CD4-positive, alpha-beta T cell treated with Interleukin-15 for 4 hours (primary cell): ENCODE measurements at places on chromosomes 6 and 20.

DNA sequence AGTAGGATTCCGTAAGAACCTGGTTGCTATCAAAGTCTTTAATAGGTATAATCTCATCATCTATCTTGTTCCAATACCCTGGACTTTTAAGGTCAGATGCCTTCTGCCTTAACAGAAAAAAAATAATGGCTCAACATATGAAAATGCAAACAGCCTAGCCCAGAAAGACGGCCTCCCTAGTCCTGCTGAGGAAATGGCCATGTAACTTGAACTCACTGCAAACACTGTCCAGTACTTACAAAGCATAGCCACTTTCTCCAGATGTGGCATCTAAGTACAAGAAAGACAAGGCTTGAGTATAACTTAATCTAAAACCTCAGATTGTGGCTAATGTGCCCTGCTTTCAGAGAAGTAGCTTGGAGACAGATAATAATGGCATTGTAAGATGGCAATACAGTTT is 26.5 kb downstream of the FASTKD5 start:
- no peak for DNase-seq

- DNase-seq = no peak
These were observed 116.6 kb downstream of the ADAT2 start for GRCh38 chr6:143333749-143334520.

DNA sequence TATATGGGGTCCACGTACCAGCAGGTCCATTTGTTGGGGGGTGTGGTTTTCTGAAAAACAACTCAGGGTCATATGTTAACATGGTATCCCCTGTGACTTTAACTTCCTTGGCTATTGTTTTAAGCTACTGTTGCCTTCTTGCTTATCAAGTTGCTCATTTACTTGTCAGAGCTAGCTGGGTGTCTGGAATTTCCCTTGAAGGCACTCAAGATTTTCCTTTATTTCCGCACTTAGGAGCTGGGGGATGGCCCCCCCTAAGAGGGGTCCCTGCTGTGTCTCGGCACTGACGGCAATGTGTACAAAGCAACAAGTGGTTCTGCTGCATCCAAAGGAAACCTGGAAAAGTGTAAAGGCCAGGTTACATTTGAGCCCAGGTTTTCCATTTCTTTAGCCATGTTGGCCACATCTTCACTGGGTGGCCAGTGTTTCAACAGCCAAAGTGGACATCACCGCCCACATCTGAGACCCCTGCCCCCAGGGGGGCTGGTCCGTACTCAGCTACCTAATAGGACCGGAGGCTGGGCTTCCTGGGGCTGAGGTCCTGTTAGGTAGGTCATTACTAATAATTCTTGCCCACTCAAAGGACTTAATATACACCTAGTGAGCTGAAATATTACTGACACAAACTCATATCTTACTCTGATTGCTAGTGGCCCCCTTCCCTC is 24.8 kb upstream of the SYNDIG1 start:
- no peak for DNase-seq

- DNase-seq = no peak
These were observed 540.1 kb upstream of the CHD6 start for GRCh38 chr20:42158272-42158671.

DNA sequence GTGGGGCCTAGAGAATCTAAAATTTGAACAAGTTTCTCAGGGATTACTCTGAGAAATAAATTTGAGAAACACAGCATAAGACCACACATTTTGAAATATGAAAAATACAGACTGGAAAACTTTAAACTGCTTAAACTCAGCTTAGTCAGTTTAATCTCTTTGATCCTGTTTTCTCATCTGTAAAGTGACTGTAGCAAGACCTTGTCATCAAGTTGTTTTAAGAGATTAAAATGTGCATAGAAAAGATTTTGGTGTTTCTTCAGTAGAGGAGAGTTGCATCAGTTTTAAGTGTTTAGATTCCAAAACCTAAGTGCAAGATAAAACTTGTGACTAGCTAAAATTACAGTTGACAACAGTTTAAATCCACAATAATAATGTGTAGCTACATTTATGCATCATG is 8.1 kb upstream of the BCKDHB start:
- DNase-seq = no peak

- no peak for DNase-seq
These were observed 5.3 kb downstream of the SS18L1 start for GRCh38 chr20:62148908-62149314.

- no peak for DNase-seq
These were observed 21.0 kb downstream of the PMEPA1 start for GRCh38 chr20:57688864-57689263.

GRCh38 chr20:31894980-31895675 is 24.7 kb downstream of the TTLL9 start:
- peak; percentile 20 for DNase-seq

DNA sequence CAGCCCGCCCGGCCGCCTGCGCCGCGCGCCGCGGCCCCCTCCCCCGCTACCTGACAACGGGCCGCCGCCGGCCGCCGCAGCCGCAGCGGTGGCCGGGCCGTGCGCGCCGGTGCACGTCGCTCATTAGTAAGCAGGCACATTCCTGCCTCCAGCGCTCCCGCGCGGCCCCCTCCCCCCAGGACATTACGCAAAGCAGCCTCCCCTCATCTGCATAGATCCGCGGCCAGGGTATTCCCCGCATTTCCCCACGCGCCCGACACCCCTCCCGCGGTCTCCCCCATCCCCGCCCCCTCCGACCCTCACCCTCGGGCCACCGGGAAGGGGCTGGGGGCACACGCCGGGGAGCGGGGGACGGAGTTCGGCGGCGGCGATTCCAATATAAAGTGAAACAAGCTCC is at the start of gene HIVEP2:
HIVEP2 (minus strand) TSS at position 128 of the 397 bp plus-strand sequence. CDS start 170,438 bp downstream, outside the sequence.
- peak; percentile 78 for DNase-seq

GRCh38 chr6:71287926-71288227 is 734 bp upstream of the OGFRL1 start:
- no peak for DNase-seq

GRCh38 chr20:36950414-36951197 is 902 bp downstream of the SAMHD1 start:
- DNase-seq = peak; percentile 49

DNA sequence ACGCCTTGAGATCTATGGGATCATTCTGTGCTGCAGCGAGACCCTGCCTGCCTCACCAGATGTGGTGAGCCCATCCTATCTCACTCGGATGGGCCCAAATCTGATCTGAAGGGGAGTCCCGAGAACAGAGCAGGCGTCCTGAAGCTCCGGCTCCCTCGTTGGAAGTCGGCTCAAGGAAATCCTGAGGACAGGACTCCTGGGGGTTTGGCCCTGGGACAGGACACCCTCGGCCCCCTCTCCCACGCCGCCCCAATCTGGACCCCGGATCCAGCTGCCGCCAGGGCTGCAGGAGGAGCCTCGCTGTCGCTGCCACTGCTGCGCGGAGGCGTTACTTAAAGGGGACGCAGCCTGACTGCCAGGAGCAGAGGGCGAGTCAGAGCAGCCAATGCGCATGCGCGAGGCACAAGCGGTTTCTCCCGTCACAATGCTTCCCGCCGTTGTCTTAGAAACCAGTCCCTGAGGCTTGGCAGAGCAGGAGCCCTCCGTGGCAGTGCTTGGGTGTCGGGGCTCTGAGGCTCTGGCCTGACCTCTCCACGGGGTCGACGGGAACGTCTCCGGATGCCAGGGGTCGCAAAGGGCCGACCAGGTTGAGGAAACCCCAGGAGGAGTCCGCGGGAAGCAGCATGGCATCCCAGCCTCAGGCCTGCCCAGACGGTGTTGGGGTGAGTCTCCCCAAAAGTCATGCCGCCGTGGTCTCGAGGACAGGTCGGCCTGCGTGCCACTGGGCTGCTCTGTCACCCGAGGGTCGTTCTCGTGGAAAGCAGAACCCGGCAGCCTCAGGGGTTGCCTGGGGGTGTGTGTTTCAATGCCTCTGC is 1567.8 kb upstream of the DEFB115 start:
- DNase-seq = no peak

- no peak for DNase-seq
These were observed 47.8 kb downstream of the CARMIL1 start for GRCh38 chr6:25326960-25327359.

- no peak for DNase-seq
These were observed 477.2 kb downstream of the EYS start for GRCh38 chr6:65229825-65230224.

DNA sequence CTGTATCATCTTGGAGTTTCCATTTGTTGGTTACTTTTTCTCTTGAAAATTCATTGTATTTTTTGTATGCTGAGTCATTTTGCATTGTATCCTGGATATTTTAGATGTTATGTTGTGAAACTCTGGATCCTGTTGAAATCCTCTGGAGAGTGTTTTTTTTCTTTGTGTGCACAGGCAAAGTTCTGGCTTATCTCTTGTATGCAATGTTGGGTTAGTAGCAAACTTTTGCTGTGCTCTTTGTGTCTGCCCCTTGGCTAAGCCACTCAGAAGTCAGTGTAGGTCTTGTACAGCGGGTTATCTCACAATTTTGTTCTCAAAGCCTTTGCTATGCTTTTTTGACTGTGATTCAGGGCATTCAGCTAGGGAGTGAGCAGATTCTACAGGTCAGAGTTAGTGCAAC is 29.1 kb upstream of the LMBRD1 start:
- no peak for DNase-seq

DNA sequence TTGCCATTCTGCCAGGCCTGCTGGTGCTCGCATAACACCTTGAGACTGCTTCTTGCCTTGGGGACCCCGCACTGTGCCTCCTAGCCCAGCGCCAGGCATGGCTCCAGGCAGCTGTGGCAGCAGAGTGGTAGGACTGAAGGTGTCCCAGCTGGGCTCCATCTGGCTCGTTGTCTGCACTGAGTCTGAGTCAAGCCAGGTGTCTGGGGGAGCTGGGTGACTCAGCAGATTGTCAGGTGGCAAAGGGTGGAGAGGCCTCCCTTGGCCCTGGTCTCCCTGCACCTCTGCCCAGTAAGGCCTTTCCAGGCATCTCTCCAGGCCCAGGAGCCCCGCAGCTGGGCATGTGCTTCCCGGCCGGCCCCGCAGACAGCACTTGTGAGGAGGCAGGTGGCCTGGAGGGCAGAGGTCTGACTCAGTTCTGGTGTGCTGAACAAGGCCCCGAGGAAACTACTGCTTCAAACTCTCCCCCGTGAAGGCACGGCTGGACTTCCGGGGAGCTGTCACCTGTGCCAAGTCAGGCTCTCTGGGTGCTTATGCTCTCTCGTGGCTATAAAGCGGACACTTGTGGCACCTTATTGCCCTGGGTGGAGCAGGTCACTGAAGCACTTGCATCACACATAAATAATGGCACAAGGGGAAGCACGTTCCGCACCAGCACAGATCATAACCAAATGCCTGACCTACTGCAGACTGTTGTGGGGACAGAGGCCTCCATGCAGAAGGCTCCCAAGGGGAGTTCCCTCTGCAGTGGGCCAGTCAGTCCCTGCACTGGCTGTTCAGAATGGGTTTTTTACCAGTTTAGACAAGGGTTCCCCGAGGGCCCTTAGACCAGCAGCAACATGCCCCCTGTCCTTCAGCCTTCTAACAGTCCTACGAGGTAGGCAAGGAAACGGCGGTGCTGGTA is 27.5 kb downstream of the FOXC1 start:
- no peak for DNase-seq

- DNase-seq = no peak
These were observed 7.7 kb downstream of the SPATA2 start for GRCh38 chr20:49907405-49908257.

GRCh38 chr20:50548396-50548795 is 38.2 kb downstream of the PTPN1 start:
- no peak for DNase-seq

DNA sequence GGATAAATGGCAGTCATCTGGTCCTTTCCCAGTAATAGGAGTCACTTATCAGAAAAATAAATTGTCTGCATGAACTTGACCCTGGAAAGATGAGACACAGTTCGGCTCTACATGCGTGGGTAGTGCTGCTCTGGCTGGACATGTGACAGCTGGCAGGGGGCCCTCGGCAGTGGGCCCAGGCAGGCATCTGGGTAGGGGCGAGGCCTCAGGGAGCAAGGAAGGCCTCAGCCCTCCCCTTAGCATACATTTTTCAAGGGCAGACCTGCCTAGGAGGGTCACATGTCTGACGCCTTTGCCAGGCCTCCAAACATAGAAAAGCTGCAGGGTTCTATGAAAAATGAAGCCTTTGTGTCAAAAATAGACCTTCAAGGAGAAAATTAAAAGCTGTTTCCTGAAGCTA is 12.8 kb upstream of the ILRUN start:
- no peak for DNase-seq

DNA sequence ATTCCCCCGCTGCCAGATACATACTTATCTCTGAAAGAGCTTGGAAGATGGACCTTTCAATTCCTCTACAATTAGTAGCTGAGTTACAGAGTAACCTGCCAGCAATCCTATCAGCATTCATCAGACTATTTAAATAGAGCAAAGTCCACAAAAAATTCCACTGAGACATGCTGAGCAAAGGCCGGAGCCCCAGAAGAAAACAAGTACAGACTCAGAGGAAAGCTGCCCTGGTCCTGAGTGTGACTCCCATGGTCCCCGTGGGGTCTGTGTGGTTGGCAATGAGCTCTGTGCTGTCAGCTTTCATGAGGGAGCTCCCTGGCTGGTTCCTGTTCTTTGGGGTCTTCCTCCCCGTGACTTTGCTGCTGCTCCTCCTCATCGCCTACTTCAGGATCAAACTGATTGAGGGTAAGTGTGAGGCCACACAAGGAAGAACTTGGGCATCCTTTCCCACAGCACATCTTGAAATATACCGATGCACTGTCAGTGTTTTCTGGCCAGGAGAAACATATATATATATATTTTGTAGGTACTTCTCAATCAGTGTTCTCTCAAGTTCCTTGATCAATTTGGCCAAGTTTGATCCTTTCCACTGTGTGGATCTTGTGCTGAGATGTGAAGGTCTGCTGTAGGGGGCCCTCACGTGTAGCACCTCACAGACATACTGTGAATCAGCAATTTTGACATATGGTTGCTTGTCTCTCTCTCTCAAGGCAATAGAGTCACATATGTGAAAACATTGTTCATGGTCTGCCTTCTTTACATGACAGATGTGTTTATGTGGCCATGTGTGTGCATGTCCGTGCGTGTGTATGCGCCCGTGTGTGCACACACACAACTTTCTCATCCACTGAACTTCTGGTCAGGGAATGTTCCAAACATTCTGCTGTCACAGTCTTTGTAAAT is at the start of gene SMLR1:
SMLR1 (plus strand) TSS at position 160 of the 903 bp plus-strand sequence; CDS start at position 168, 8 bp downstream.
- DNase-seq = no peak

- DNase-seq = no peak
These were observed 1.6 kb downstream of the SCAND1 start for GRCh38 chr20:35952480-35953386.

- DNase-seq = no peak
These were observed 108.2 kb downstream of the PLG start for GRCh38 chr6:160810238-160810637.

DNA sequence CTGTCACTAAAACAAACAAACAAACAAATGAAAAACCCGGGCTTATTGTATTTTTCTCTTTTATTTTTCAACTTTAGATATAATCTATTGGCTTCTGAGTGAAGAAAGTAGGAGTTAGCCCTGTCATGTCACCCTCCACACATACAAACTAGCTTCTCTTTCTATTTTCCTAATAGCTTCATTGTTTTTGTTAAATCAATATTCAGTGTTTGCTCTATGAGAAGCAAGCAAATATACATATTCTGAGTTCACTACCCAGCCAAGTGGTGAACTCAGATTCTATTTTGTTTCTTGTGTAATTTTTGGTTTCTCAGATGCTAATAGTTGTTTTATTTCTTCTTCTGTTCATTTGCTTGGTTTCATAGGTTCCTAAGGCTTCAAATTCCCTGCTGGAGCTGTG is 66.4 kb downstream of the SNRNP48 start:
- no peak for DNase-seq
